ENCODE measurements at places on chromosomes 3 and 15.

GRCh38 chr3:129068291-129068886, 7.8 kb downstream of the GP9 start:
- DNase-seq, result no peak

DNA sequence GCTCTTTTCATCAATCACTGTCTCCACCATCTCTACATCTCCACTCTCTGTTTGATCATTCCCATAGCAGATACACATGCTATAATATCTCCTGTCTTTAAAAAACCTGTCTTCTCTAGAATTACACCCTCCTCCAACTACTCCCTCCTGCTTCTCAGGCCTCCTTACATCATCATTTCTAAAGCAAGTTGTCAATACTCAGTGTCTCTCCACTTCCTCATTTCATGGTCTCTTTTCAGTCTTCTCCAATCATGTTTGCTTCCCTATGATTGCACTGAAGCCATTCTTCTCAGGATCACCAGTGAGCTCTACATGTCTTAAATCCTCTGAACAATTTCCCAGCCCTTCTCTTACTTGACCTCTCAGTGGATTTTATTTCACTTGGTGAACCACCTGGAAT, 87.0 kb upstream of the ZNF280D start:
- DNase-seq, result no peak

DNA sequence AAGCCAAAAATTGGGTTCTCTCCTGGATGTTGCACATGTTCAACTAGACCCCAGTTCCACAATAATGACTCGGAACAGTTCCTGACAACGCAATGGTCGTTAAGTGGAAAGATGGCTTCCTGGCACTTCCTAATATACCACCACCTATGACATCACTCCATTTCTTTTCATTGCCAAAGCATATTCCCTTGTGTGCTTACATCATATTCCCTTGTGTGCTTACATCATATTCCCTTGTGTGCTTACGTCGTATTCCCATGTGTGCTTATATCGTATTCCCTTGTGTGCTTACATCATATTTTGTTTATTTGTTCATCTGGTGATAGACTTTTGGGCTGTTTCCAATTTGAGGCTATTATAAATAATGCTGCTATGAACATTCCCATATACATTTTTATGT, 39.2 kb downstream of the TFRC start:
- DNase-seq, result no peak

DNA sequence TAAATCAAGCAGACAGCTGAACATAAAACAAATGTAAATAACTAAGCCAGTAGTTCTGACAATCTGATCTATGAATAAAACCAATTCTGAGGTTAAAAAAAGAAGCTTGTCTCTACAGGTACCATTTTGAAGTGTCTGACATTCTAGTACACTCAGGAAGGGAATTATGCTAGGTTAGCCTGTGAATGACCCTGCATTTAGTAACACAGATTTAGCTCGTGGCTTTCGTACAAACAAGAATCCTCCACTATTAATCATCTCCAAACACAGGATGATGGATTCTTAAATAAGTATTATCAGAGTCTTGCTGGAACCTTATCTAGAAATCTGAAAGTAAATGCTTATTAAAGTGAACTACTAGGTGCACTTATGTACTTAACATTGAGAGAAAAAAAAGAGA, 1120.1 kb downstream of the ROBO1 start:
- no peak for DNase-seq

GRCh38 chr3:24578951-24579421, 84.3 kb upstream of the THRB start:
- no peak for DNase-seq

GRCh38 chr15:92885224-92886041, 14.7 kb upstream of the CHD2 start:
- peak; percentile 23 for DNase-seq

DNA sequence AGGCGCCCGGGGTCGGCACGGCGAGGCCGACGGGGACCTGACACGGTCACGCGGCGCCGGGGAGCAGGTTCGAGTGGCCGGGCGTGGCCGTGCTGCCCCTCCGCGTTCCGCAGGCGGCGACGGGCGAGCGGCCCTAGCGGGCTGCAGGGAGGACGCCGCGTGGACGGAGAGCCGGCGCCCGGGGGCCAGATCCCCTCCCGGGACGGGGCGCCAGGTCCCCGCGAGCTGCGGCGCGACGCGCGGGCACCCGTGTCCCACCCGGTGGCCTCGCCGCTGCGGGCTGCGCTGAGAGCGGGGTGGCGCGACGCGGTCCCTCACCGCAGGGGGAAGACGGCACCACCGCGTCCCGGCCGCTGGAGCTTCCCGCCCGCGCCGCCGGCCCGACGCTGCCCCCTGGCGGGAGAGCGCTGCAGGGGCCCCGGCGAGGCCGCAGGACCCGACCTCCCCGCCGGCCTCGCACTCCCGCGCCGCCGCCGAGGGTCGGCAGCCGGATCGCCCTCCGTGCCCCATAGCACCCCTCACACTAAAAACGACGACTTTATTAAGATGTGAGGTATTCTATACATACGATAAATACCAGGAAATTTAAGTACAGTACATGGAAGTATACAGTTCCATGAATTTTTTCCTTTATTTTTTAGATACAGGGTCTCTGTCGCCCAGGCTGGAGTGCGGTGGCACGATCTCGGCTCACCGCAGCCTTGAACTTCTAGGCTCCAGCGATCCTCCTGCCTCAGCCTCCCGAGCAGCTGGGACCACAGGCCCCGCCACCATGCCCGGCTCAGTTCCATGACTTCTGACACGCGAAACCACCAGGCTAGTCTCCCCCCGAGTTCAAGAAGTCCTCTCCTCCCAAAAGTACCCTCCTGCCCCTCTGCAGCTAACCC, 1.3 kb upstream of the PIGZ start:
- peak; percentile 72 for DNase-seq

DNA sequence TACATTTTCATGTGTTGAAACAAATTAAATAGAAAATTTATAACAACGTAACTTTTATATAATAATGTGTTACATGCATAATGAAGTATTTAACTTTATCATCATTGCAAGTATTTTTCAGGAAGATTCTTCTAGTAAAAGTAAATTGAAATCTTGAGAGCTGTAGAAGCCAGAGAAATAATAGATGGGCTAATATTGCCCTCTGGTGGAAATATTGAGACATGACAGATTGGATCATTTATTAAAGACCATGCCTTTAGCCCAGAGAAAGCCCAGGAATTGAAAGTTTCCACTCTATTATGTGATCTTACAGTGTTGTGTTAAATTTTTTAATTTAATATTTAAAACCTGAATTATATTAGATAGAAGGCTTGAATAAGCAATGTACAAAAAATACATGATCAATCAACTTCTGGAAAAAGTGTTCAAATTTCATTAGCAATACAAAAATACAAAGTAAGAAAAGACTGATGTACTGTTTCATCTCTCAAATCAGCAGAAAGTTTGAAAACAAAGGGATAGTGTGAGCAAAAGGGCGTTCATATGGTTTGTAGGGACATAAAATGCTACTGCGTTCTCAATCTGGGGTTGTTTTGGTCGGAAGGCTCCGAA, 52.7 kb upstream of the SPTSSB start:
- peak; percentile 55 for DNase-seq

DNA sequence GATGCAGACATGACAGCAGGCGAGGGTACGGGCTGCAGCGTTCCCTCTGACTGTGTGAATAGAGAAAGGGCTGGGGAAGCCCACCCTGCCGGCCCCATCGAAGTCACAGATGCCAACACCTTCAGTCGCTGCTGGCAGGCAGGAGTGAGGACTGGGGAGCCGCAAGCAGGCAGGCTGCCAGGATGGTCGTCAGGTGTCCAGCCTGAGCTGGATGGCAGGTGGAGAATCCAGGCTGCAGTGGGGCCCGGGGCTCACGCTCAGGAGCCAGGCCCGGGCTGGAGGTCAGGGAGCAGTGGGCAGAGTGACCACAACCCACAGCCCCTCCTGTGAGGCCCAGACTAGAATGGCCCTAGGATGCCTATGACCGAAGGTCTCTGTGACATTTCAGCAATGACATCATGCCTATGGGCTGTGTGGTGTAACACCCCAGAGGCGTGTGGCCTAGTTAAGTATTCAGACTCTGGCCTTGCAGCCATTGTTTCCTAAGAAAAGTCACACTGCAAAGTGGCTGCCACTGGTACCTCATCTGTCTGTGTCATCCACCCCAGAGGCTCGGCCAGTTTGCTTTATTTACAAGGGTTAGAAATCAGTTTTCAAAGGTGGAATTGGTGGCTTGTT, 15.7 kb downstream of the PRR23E start:
- DNase-seq, result no peak

GRCh38 chr15:60591496-60592370, 112.8 kb upstream of the ICE2 start:
- DNase-seq, result no peak

DNA sequence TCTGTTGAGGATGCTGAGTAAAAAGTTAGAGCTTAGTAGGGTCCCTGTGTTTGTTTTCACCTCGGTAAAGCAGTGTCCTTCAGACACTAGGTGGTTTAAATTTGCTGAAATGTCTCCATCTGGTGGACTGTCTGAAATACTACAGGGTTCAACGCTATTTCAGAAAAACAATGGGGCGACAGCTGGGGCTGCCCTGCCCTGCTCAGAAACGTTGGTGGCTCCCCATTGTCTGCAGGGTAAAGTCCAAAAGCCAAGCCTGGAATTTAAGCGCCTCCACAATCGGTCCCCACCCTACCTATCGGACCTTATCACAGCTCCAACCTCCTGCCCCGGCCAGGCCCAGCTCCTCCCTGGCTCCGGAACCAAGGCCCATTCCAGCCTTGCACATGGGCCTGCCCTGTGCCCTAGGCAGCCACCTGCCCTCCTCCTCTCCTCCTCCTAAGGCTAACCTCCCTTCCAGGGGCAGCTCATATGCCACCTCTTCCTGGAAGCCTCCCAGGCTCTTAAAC, 4.3 kb upstream of the TSEN2 start:
- peak; percentile 70 for DNase-seq

- no peak for DNase-seq
Observed at GRCh38 chr3:52754373-52754772, 16.4 kb downstream of the NEK4 start.

DNA sequence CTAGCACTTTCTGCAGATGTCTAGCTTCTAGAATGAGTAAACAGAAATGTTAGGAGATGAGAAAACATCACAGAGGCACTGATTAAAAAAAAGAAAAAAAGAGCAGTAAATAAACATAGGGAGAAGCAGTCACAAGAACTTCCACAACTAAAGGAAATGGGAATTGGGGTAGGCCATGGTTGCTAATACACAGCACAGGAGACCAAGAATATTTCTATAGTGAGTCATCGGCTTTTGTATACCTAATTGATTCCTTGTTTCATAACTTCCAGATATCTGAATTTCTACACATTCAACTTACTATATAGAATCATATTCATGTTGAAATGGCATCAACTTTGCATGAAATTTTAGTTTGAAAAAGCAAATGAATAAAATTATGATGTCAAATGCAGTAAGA, 47.3 kb upstream of the TCF12 start:
- no peak for DNase-seq

DNA sequence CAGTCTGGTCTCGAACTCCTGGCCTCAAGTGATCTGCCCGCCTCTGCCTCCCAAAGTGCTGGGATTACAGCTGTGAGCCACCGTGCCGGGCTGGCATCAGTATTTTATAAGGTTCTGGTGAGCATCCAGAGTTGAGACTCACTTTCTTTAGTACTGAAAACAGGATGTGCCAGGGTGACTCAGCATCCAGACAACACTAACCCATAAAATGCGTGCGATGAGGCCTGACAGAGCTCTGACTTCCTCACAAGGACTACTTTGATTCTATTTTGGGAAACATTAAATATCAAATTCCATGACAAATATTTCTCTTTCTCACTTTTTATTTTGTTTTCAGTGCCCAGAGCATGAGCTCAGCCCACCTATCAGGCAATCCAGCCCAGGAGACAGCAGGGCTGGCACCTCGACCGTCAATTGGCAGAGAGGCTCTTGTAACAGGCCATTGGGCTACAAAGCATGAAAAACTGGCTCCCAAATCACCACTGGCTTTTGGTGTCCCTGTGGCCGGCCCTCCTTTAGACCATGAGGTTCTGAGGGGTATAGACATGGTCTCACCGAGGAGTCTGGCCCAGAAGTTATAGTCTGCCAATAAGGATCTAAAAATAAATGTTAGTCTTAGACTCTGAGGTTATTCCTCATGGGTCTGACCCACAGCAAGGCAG, 75.0 kb downstream of the FEM1B start:
- no peak for DNase-seq

DNA sequence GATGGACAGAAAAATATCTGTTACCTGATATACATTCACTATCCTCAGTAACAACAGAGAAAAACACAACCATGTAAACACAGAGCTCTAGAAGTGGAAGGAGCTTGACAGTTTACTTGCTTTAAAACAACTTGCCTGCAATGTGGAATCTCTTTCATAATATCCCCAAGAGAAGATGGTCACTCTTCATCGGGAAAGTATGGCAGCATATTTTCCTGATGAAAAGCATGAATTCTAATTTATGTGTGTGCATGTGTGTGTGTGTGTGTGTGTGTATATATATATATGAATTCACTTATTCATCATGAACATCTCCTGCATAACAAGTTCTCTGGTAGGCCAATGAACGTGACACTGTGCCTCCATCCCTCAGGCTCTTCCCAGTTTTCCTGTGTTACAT, 81.2 kb downstream of the EFL1 start:
- no peak for DNase-seq

- no peak for DNase-seq
Observed at GRCh38 chr3:188706599-188706998, 465.2 kb upstream of the TPRG1 start.

- no peak for DNase-seq
Observed at GRCh38 chr15:95262866-95263564, 1031.7 kb downstream of the MCTP2 start.

DNA sequence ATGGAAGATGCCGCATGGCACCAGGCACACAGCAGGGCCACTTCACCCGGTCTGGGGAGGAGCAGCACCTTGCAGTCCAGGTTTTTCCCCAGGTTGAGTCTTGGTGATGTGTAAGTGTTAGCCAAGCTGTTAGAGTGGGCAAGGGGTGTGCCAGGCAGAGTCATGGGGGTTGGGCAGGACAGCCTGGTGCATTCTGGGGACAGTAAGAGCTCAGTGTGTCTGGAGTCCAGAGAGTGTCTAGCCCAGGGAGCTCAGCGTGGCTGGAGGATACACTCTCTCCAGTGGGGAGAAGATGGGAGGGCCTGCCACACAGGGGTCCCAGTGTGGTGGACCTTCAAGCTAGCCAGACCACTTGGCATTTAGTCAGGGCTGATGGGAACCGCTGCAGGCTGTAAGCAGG, 87.4 kb downstream of the AAGAB start:
- no peak for DNase-seq

DNA sequence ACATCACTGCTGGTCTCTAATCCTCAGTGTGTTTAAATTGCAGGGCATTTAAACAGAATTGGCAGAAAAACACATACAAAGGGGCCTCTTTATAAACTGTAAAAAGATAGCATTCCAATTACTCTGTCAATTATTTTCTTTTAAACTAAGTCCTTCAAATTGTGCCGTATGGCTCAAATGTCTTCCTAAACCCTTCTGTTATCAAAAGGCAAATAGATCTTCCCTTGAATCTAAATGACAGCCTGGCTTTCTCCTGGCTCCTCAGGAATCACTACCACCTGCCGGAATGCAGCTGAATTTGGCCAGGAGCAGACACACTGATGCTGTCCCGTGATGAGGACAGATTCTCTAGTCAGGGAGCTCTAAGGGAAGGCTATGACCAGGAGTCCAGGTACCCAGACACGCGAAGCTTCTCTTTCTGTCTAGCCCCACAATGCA, 85.6 kb downstream of the IGF2BP2 start:
- DNase-seq, result no peak
